ENCODE measurements at places on chromosomes 7 and 10.

DNA sequence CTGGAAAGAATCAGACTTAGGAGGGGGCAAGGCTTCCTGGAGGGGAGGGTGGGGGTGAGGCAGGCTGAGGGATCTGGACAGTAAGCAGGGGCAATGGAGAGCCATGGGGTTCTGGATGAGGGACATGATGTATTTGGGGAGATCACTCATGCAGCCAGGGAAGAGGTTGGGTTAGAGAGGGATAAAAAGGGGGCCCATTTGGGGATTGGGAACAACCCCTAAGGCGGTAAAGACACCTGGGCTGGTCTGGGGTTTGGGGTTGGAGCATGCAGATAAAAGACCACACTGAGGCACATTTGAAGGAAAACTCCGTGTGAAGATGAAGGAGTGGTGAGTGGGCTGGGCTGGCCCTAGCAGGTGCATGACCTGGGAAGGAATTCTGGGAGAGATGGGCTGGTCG lies 30.8 kb downstream of the HIF1AN start:
- no peak for DNase-seq

- DNase-seq, result no peak
These were observed 52.2 kb downstream of the C10orf105 start for GRCh38 chr10:71667387-71667752.

- DNase-seq, result peak; percentile 87
These were observed 117.4 kb downstream of the INPP5A start for GRCh38 chr10:132654708-132655661.

- DNase-seq, result no peak
These were observed 137.9 kb downstream of the DIP2C start for GRCh38 chr10:551373-552252.

DNA sequence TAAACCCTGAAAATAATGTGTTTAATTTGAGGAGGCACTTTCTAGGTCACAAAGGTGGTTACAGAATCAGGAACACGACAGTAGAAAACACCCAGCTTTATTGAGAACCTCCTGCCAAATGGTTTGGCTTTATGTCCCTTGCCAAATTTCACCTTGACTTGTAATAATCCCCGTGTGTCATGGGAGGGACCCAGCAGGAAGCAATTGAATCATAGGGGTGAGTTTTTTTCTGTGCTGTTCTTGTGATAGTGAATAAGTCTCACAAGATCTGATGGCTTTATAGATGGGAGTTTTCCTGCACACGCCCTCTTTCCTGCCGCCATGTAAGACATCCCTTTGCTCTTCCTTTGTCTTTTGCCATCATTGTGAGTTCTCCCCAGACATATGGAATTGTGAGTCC lies 193.8 kb upstream of the KLF6 start:
- DNase-seq, result no peak

DNA sequence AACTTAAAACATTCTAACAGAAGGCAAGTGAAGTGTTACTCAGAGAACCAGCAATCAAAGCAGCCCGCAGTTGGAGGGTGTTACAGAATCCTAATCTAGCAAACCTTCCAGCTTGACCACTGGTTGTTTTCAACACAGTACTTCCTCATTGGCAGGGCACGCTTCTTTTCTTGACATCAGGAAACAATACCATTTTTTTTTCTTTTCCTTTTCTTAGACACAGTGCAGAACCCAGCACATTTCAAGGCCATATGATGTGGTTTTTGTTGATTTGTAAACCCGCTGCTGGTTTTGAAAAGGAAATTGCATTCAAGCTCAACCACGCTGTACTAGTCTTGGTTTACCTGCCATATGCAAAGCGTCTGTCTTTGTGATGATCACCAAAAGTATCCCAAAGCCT lies 33.4 kb downstream of the RHOBTB1 start:
- no peak for DNase-seq

DNA sequence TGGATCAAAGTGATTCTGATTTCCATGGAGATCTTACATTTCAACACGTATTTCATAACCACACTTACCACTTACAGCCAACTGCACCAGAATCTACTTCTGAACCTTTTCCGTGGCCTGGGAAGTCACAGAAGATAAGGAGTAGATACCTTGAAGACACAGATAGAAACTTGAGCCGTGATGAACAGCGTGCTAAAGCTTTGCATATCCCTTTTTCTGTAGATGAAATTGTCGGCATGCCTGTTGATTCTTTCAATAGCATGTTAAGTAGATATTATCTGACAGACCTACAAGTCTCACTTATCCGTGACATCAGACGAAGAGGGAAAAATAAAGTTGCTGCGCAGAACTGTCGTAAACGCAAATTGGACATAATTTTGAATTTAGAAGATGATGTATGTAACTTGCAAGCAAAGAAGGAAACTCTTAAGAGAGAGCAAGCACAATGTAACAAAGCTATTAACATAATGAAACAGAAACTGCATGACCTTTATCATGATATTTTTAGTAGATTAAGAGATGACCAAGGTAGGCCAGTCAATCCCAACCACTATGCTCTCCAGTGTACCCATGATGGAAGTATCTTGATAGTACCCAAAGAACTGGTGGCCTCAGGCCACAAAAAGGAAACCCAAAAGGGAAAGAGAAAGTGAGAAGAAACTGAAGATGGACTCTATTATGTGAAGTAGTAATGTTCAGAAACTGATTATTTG lies 15.3 kb downstream of the HNRNPA2B1 start:
- DNase-seq, result no peak

DNA sequence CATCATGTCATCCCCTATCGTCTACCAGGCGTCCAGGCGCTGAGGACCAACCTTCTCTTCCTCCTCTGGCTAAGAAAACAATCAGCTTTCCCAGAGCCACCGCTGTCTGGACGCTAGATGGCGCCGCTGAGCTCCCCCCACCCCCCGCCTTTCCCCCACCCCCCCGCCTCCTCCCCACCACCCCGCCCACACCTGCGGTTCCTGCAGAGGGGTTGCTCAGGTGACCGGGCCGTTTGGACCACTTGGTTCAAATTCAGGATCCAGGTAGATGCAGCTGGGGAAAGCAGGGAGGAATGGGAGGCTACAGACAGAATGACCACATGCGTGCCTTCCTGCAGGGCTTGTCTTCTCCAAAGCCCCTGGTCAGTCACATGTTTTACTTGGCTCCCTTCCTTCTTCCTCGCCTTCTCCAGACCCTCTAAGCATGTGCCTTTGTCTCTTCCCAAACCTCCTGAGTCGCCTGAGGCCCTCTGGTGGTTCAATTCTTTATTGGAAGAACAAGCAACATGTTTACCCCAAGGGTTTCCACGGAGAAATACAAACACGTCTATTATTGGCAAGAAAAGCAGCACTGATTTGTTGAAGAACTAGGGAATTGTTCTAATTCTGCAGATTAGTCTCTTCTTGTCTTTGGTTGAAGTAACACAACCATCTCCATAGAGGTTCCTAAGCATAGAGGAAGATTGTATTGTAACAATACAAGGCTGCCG lies 24.7 kb downstream of the AOC1 start:
- DNase-seq, result no peak

DNA sequence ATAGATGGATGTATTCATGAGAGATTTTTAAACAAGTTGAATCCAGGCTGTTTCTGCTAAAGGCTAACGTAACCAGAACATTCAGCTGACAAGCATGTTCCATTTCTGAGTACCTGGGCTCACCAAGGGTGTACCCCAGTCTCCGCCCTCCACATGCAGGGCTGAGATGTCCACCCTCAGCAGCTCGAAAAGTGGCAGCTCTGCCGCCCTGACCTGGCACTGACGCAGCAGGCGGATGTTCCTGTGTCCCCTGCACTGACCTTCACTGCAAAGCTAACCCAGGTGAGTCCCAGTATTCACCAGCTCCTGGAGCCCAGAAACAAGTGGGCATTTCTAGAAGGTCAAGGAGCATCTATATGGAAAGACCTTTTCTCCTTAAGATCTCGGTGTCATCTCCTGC lies 437.4 kb downstream of the PTPRN2 start:
- DNase-seq, result no peak

DNA sequence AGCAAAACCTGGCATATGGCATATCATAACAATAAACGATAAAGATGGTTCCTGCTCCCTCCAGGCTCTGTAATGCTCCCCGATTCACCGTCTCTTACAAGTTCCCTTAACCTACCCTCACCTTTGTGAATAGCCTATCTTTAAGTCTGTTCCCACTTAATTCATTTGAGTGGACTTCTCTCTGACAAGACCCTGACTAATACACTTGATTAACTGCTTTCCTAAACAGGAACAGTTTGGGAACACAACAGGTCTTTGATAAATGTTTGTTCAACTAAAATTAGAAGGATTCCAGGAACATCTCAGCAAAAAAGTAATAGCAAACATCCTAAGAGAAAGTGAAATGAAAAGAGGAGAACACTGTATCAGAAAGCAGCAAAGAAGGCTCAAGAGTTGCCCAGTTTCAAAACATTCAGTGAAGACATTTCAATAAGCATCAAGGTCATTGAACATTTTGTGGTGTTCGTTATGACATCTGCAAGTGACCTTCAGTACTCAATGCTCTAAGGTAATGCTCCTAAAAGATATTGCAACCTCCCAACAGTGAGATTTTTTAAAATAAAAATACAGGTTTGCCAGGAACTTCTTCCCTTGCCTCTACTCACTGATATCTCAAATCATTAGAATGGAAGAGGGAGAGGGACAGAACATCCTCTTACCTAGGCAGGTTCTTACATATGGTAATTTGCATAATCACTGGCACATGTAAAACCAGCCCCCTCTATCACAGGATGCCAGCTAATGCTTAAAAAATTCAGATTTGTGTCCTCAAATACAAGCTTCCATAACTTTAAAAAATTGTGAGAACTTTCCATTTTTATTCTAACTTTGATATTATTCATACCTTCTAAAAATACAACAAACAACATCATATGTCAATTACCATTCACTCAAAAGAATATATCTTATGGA lies 11.4 kb upstream of the ARHGAP12 start:
- DNase-seq, result no peak

DNA sequence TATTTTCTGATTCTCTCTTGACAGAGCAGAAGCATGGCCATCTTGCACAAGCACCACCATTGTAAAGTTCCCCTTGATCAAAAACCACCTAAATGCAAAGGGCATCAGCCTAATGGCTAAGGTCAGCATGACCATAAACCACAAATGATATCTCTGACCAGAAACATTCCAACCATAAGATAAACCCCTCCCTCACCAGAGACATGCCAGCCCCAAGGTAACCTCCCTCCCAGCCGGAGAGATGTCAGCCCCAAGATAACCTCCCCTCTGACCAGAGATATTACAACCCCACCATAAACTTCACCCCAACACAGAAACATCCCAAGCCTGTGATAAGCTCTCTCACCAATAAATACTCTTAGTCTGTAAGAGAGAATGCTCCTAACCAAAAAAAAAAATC lies 72.1 kb upstream of the CDK1 start:
- DNase-seq, result no peak

GRCh38 chr10:88104223-88104622 lies 240.8 kb downstream of the PTEN start:
- DNase-seq, result no peak

DNA sequence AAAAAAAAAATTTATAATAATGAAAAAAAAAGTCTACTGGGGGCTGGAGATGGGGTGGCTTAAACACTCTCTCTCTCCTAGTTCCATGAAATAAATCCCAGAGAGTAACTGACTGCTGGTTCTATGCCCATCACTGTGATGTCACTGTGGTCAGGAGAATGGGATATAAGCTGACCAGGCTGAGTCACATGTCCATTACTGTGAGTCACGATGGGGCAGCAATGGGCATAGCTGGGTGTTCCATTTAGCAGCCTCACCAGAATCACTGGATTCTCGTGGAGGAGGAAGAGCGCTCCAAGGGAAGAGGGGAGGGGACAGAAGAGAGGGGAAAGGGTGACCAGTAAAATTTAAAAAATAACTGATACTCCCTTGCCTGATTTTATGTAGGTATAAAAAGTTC lies 37.1 kb downstream of the MASTL start:
- no peak for DNase-seq

DNA sequence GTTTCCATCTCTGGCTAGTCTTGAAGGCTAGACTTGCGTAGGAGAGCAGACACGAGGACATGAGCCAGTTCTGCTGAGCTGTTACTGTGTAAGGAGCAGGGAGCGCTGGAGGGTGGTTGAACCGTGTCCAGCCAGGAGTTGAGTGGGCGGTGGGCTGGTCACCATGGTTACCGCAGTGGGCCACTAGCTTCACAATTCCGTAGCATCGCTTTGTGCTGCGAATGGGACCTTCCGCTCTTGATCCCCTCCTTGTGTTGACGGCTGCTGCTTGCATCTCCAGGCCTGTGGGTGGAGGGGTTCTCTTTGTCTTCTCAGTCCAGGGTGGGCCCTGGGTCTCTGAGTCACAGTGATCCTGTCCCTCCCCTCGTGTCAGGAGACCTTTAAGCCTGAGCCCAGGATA lies 49.4 kb upstream of the OCM start:
- no peak for DNase-seq

DNA sequence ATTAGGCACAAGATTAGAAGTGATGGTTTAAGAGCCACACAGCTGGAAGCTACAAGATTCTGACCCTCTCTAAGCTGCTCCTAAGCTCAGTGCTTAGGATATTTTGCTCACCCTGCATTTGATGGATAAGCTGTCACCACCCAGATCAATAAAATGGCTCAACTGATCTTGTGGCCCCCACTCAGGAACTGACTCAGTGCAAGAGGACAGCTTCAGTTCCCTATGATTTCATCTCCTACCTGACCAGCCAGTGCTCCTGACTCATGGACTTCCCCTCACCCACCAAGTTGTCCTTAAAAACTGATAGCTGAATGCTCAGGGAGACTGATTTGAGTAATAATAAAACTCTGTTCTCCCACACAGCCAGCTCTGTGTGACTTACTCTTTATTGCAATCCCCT lies 833.8 kb downstream of the GRID1 start:
- no peak for DNase-seq

GRCh38 chr7:90181485-90181884 lies 27.2 kb downstream of the STEAP1 start:
- DNase-seq, result no peak

- DNase-seq, result no peak
These were observed 219.2 kb downstream of the C7orf25 start for GRCh38 chr7:42692621-42693020.

- no peak for DNase-seq
These were observed 71.5 kb upstream of the LRRC17 start for GRCh38 chr7:102841290-102841689.

GRCh38 chr7:73742338-73742752 lies 3.7 kb upstream of the ABHD11 start:
- DNase-seq, result no peak

GRCh38 chr7:36911788-36912187 lies 187.5 kb upstream of the AOAH start:
- no peak for DNase-seq

GRCh38 chr10:75466001-75466400 lies 34.6 kb downstream of the LRMDA start:
- DNase-seq, result no peak

DNA sequence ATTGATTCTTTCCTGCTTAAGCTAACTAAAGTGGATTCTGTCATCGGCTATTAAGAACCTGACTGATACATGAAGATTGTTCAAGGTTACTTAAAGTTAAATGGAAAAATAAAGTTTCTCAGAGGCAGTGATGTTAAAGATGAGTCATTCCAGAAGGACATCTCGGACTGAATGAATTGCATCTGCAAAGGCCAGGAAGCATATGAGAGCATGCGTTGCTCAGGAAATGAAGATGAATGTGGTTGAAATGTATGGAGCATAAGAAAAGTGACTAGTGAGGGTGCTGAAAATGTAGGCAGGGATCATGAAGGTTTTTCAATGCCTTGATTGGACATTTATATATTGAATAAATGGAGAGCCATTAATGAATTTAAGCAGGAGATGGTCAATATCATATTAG lies 133.9 kb upstream of the GHITM start:
- no peak for DNase-seq
